Stimulated activated CD8-positive, alpha-beta memory T cell treated with anti-CD3 and anti-CD28 coated beads, Interleukin-4, amount 100 ng/mL, for 4 hours (primary cell): ENCODE measurements at places on chromosomes 11 and 22.

DNA sequence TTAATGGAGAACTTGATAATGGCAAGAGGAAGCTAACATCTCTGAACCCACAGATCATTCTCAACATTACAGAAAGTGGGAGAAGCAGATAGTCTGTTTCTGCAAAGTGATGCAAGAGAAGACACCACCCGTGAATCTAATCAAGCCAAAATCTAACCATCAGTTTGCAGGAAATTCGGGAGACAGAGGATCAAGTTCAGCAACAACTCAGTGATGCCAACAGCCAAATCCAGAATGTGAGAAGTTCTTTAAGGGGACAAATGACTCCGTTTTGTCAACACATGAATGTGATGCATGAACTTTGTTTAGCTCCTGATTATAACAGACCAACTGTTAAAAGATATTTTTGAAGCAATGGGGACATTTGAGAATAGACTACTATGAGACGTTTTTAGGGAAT, 95.2 kb upstream of the LDLRAD3 start:
- DNase-seq = no peak

- DNase-seq = no peak
Observed at GRCh38 chr22:36606114-36606513, 77.1 kb upstream of the EIF3D start.

DNA sequence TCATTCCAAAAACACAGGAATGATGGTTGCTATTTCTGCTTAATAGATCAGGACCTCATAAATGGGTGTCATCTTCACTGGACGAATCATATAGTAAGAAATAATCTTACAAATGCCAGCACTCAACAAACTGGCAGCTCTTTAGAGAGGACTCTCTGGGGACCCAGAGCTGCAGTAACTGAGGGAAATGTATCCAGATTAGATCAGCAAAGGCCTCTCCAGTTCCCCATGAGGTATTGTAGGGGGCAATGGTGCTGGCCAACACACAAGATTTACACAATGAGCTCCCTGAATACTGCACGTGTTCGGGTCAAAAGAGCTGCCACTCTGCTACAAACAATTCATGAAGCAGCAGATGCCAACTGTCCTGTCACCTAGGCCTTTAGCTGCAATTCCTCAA, 110.2 kb downstream of the RBFOX2 start:
- DNase-seq = no peak

GRCh38 chr11:56783448-56784041, 35.0 kb upstream of the OR9G4 start:
- no peak for DNase-seq

DNA sequence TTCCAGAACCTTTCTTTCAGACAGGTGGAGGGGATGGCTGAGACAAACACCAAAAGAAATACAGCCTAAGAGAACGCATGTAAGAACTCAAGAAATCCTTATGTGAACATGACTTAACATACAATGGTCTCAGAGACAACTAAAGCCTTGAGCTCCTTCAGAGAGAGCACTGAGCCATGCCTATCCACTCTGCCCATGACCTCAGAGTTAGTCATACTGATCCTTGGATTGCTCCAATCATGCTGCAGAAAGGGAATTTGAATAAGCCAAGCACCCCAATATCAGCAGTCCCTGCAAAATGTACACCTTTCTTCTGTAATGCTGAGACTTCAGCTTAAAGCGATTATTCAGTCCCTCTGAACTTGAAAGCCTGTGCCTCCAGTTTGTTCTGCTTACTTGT, 43.2 kb upstream of the CHKA start:
- no peak for DNase-seq

GRCh38 chr22:28268171-28268570, 349.1 kb upstream of the PITPNB start:
- DNase-seq = no peak

GRCh38 chr11:95443386-95443785, 212.4 kb upstream of the SESN3 start:
- DNase-seq = no peak

- peak; percentile 20 for DNase-seq
Observed at GRCh38 chr11:44893846-44894617, 56.7 kb downstream of the TP53I11 start.

GRCh38 chr11:73012121-73012863, 129.8 kb downstream of the FCHSD2 start:
- no peak for DNase-seq

GRCh38 chr11:134662629-134663360, 250.8 kb upstream of the B3GAT1 start:
- no peak for DNase-seq

DNA sequence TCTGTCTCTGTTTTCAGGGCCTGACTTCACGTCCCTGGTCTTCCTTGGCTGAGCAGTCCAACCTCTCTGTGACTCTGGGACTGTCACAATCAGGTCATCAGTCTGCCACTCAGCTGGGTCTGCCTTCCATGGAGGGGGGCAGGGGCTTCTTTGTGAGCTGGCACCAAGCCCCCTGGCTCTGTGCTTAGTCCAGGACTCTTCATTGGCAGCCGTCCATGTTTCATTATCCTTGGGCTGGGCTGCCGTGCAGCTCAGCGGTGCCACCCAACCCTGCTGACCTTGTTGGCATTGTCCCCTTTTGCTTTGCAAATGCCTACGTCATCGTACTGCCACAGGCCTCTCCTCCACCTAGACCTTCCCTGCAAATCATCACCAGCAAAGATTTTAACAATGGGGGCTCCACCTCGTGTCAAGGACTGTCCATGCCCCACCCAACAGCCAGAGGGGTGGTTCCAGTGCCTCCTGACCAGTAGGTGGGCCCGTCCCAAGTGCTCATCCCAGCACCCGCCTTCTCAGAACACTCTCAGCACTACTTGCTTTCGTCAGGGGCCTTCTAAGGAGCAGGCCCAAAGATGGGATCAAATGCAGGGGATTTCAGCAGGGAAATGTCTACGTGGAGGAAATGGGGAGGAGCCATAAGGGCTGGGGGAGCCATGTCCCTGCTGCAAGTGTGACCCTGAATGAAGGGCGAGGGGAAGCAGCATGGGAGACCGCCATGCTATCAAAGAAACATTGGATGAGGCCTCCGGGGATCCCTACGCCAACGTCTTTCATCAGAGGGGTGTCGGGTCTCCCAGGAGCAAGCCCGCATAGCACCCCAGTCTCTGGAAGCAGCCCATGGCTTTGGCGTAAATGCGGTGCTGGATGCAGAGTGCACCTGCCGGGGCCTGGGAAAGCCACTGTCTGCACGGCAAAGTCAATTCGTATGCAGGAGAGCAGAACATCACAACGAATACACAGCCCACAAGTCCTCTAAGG, 18.2 kb downstream of the KRTAP5-6 start:
- no peak for DNase-seq

DNA sequence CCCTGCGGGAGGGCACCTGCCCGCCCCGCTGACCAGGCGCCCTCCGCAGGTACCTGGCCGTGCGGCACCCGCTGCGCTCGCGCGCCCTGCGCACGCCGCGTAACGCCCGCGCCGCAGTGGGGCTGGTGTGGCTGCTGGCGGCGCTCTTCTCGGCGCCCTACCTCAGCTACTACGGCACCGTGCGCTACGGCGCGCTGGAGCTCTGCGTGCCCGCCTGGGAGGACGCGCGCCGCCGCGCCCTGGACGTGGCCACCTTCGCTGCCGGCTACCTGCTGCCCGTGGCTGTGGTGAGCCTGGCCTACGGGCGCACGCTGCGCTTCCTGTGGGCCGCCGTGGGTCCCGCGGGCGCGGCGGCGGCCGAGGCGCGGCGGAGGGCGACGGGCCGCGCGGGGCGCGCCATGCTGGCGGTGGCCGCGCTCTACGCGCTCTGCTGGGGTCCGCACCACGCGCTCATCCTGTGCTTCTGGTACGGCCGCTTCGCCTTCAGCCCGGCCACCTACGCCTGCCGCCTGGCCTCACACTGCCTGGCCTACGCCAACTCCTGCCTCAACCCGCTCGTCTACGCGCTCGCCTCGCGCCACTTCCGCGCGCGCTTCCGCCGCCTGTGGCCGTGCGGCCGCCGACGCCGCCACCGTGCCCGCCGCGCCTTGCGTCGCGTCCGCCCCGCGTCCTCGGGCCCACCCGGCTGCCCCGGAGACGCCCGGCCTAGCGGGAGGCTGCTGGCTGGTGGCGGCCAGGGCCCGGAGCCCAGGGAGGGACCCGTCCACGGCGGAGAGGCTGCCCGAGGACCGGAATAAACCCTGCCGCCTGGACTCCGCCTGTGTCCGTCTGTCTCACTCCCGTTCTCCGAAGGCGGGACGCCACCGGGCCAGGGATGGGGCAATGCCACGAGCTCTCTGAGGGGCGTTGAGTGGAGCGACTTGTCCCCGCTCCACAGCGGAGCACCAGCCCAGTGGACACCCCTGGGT, 1.8 kb downstream of the GALR3 start:
- no peak for DNase-seq

- DNase-seq = no peak
Observed at GRCh38 chr22:41672780-41673509, 15.7 kb downstream of the SNU13 start.

- DNase-seq = no peak
Observed at GRCh38 chr11:108853864-108854263, 189.0 kb downstream of the DDX10 start.

GRCh38 chr22:46753360-46753759, 9.1 kb upstream of the TBC1D22A start:
- no peak for DNase-seq

- no peak for DNase-seq
Observed at GRCh38 chr22:36324414-36324813, 63.4 kb downstream of the MYH9 start.

DNA sequence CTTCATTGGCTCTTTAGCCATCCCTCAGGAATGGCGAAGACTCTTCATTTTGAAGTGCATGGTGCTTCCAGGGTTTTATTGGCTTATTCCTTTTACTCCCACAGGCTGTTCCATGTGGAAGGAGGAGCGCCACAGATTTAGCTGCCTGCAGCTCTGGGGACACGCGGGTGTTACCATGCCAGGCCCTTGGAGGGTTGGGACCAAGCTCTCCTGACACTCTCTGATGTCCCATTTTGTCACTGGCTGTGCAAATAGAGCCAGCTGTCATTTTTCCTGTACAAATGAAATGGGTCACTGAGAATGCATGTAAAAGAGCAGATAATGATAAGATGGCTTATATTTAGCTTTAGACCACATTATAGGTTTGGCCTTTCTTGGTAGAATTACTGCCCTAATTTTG, 9.2 kb downstream of the THYN1 start:
- no peak for DNase-seq

GRCh38 chr11:39367534-39367933, 2091.9 kb downstream of the LRRC4C start:
- DNase-seq = no peak

GRCh38 chr11:16167706-16168487, 188.4 kb downstream of the SOX6 start:
- no peak for DNase-seq

DNA sequence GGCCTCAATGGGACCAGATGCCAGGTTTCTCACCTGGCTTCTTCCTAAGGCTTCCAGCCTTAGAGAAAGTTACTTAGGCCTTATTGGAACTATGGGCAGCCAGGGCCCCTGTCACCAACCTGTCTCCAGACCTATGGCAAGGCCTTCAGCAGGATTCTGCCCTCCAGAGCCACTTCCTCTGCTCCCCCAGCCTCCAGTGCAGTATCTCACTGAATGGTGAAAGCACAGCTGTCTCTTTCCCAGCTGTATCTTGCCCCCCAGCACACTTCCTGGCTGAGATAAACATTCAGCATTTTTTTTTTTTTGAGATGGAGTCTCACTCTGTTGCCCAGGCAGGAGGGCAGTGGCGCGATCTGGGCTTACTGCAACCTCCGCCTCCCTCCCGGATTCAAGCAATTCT, 1.5 kb downstream of the SLC2A11 start:
- no peak for DNase-seq

DNA sequence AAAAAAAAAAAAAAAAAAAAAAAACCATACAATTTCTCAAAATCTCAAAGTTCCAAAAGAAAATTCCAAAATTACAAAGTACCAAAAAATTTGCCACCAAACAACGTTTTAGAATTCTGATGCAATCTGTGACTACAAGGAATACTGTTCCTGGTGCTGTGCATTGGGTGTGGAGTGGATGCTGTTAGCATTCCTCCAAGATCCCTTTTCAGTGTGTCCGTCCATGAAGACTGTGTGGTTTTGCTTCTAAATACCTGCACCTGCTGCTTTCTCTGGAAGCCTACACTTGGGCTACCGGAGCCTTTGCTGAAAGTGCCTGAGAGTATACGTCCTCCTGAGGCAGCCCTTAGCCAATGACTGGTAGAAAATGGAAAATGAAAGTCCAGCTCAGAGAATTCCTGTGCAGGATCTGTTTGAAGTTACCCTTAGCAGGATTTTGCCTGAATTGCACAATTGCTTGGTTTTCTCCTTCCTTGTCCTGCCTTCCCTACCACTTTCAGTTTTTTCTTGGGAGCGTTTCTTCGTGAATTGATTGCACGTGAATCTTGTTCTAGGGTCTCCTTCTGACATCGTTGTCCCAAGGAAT, 140.8 kb downstream of the TRPC6 start:
- DNase-seq = no peak

- DNase-seq = no peak
Observed at GRCh38 chr11:84685976-84686375, 941.2 kb downstream of the DLG2 start.

DNA sequence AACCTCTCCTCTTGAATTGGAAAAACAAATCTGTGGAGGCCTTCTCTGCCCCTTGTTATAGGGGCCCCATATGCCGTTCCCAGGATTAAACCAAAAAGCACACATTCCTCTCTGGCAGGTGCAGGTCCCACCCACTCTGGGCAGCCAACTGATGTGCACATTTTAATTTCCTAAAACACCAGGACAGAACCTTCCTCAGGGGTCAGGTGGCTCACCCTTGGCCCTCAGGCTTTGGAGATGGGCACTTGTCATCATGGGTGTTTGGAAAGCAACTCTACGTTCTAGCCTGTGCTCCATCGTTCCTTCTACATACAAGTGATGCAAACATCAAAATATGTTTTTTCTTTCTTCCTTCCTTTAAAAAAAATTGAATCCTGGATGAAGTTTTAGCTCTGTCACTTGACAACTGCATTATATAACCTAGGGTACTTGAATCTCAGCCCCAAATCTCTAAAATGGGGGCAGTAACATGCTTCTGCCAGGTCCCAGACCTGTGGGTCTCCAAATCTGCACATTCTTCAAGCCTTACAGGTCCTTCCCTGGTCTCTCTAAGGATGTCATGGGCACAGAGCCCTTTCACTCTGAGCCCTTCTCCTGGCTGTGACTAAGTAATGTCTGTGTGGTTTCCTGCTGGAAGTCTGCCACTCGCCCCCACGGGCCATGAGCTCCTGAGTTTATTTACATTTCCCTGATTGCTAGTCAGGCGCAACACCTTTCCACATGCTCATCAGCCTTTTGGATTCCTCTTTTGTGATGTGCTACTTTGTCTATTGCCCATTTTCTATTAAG, 43.8 kb downstream of the KCNQ1OT1 start:
- no peak for DNase-seq

DNA sequence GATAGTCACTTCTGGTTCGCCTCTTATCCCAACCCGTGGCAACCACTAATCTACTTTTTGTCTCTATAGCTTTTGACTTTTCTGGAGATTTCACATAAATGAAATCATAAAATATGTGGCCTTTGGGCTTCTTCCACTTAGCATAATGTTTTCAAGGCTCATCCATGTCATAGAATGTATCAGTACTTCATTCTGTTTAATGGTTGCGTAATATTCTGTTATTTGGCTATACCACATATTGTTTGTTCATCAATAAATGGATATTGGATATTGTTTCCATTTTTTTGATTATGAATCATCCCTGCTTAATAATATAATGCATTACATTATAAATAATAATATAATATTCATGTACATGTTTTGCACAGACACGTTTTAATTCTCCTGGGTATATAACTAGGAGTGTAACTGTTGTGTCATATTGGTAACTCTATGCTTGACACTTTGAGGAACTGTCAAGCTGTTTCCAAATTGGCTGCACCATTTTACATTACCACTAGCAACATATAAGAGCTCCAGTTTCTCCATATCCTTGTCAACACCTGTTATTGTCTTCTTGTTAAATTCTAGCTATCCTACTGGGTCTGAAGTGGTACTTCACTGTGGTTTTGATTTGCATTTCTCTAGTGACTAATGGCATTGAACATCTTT, 181.5 kb downstream of the CADM1 start:
- no peak for DNase-seq
